Sigmoid colon (tissue), 7 donors: ENCODE measurements at places on chromosomes 2 and 18. TPM values are rescaled to one million over a fixed set of nuclear protein-coding genes. Genes with fewer than 3 reads are reported as not detected.

- H3K4me3 ChIP-seq, result no peak overlapping the region
- no peak overlapping the region for H3K27ac ChIP-seq
- H3K36me3 ChIP-seq, result peaks cover 9% of the 10 kb centered on the region
- no peaks in the 10 kb centered on the region for H3K27me3 ChIP-seq
Measured at GRCh38 chr18:33665187-33665586, 87.2 kb downstream of the ASXL3 start.

DNA sequence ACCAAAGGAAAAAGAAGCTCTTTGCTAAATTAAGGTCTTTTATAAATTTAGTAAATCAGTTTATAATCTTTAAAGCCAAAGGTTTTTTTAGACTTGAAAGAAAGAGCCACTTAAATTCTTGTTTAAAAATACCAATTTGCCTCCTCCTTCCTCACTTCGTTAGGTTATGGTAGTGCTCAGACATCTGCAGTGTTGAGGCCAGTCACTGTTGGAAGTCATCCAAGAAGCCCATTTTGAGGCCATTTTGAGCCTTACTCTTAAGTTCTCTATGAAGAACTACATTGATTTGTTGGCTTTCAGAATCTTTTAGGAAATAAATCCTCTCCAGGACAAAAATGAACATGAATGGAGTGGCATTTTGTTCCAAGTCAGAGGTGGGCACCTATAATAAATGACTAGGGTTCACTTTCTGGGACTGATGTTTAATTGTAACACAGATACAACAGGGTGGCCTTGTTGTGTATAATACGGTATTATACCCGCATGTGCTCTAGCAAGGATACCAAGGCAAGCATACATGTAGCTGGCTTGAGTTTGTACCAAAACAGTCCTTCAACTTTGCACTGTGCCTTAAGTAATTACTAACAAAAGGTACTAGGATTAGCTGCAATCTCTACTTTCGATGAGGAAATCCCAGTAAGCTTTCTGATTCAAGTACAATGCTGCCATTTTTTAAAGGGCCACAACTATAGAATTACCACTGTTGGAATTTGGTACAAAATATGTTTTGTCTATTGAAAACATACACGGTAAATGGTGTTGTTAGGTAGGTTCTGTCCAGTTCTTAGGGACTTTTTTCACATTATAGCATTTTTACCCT is 22.8 kb downstream of the SLC66A3 start:
- H3K4me1 ChIP-seq, result no peaks in the 10 kb centered on the region
- no peak for DNase-seq
- no peaks in the 10 kb centered on the region for H3K36me3 ChIP-seq
- no peaks in the 10 kb centered on the region for H3K27me3 ChIP-seq
- H3K4me3 ChIP-seq, result no peak overlapping the region

DNA sequence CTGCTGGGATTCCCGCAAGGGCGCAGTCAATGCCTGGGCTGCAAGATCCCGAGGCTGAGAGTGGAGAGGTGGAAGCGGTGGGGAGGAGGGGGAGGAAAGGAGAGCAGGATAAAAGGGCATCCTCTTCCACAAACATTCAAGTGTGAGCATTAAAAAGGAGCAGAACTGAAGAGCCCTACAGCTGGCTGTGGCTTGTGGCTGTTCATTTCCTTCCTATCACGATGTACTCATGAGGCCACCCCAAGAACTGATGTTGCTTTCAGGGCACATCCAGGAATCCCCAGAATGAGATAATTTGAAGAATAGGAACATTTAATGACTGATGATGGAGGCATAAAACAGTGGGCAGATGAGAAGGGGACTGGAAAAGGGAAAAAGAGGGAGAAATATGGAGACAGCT is 230.8 kb upstream of the SMIM21 start:
- no peaks in the 10 kb centered on the region for H3K36me3 ChIP-seq
- no peaks in the 10 kb centered on the region for H3K4me1 ChIP-seq
- no peak overlapping the region for H3K27ac ChIP-seq
- no peaks in the 10 kb centered on the region for H3K27me3 ChIP-seq
- H3K4me3 ChIP-seq, result no peak overlapping the region
- no peak for DNase-seq

- H3K4me3 ChIP-seq, result no peak overlapping the region
- DNase-seq, result no peak
- no peaks in the 10 kb centered on the region for H3K27me3 ChIP-seq
Measured at GRCh38 chr2:222076973-222077690, 221.7 kb downstream of the PAX3 start.

GRCh38 chr2:64114063-64114911 is 29.9 kb downstream of the PELI1 start:
- no peak overlapping the region for H3K27ac ChIP-seq
- H3K27me3 ChIP-seq, result no peaks in the 10 kb centered on the region
- no peak for DNase-seq
- H3K36me3 ChIP-seq, result no peaks in the 10 kb centered on the region
- no peak overlapping the region for H3K4me3 ChIP-seq

GRCh38 chr2:75375646-75376582 is 176.6 kb upstream of the TACR1 start:
- H3K4me3 ChIP-seq, result no peak overlapping the region
- H3K27me3 ChIP-seq, result no peaks in the 10 kb centered on the region
- no peaks in the 10 kb centered on the region for H3K4me1 ChIP-seq
- H3K27ac ChIP-seq, result no peak overlapping the region
- no peaks in the 10 kb centered on the region for H3K36me3 ChIP-seq

- no peaks in the 10 kb centered on the region for H3K27me3 ChIP-seq
- peaks cover 25% of the 10 kb centered on the region for H3K4me1 ChIP-seq
- no peak overlapping the region for H3K4me3 ChIP-seq
- DNase-seq, result no peak
- no peak overlapping the region for H3K27ac ChIP-seq
- no peaks in the 10 kb centered on the region for H3K36me3 ChIP-seq
Measured at GRCh38 chr2:36568516-36569246, 29.3 kb downstream of the FEZ2 start.

DNA sequence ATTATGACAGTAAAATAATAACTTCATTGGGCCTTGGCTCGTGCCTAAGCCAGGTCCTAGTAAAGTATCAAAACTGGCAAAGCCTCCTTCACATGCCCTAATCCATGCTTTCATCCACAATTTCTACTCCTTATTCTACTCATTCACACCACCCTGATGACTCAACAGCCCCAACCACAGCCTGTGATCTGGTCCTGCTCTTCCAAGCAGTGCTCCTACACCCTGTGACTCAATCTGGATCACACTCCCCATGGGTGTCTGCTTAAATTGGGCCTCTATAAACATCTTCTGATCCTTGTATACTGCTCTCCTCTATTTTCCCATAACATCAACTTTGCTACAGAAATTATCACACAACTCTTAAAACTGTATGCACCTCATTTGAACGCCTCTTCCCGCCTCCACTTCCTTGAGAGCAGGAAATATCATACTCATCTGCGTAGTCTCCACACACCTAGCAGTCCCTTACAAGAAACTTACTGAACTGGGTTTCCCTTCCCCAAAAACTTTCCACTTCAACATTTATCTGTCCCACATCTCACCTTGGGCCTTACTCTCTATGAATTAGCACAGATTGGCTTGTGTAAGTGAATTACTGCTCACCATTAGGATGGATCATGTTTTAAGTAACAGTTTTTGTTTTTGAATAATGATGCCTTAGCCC is 15.9 kb downstream of the GTF3C3 start:
- peaks cover 54% of the 10 kb centered on the region for H3K36me3 ChIP-seq
- H3K4me3 ChIP-seq, result no peak overlapping the region
- no peaks in the 10 kb centered on the region for H3K27me3 ChIP-seq
- H3K4me1 ChIP-seq, result no peaks in the 10 kb centered on the region
- DNase-seq, result no peak

DNA sequence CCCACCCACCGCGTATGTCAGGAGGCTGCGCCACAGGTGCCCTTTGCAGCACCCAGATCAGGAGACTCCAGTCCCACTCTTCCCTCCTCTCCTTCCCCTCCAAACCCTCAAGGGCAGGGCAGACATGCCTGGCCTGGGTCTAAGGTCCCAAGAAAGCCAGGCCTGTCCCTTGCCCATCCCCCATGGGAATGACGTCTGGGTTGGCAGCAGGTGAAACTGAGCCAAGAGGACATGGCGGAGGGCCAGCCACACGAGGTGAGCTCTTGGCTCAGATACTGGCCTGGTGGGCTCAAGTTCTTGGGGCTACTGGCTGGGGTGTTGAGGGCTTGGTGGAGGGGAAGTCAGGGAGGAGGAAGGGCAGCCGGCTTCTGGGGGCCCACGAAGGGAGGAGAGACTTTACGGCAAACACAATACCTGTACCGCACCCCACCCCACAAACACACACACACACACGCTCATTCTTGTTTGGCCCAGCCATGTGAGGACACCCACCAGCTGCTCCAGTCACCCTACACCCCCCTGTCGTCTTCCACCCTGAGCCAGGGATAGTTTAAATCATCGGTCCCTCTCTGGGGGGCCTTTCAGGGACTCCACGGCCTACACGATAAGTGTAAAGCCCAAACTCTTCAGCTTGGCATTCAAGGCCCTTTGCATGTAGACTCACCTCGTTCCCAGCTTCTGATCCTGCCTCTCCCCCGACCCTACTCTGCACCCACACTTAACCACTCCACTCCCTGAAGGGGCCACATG is 24.1 kb upstream of the TNS1 start:
- no peaks in the 10 kb centered on the region for H3K36me3 ChIP-seq
- H3K4me1 ChIP-seq, result peaks cover 5% of the 10 kb centered on the region
- H3K4me3 ChIP-seq, result no peak overlapping the region
- DNase-seq, result peak; percentile 67

DNA sequence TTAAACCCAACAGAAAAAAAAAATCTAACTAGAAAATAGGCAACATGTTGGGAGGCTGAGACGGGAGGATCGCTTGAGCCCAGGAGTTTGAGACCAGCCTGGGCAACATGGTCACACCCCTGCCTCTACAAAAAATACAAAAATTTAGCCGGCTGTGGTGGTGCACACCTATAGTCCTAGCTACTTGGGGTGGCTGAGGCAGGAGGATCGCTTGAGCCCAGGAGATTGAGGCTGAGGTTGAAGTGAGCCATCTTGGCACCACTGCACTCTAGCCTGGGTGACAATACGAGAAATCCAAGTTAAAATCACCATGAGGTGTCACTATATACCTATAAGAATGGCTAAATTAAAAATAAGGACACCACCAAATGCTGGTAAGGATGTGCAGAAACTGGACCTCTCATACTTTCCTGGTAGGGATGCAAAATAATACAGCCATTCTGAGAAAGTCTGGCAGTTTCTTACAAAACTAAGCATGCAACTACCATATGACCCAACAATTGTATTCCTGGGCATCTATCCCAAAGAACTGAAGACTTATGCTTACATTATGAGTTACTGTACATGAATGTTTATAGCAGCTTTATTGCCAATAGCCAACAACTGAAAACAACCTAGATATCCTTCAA is 2.2 kb downstream of the SEPTIN10 start:
- DNase-seq, result no peak
- peak overlapping the region; percentile 93 for H3K27ac ChIP-seq
- peaks cover 65% of the 10 kb centered on the region for H3K4me1 ChIP-seq
- H3K36me3 ChIP-seq, result no peaks in the 10 kb centered on the region

DNA sequence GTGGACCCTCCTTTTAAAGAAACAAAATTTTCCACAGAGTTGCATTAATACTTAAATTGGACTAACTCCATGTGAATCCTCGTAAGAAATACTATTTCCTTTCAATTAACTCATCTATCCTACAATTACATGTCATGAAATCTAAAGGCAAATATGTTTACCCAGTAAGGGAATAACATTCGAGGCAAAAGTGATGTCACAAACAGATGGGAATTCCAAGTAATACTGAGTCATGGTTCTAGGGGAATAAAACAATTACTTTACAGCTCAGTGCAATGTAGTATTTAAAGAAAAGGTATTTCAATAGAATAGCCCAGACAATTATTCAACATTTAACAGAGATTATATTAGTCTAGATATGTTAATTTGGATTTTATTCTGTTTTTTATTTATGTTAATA is 205.8 kb downstream of the ZNF385B start:
- no peaks in the 10 kb centered on the region for H3K4me1 ChIP-seq
- no peaks in the 10 kb centered on the region for H3K27me3 ChIP-seq
- no peaks in the 10 kb centered on the region for H3K36me3 ChIP-seq
- H3K27ac ChIP-seq, result no peak overlapping the region

- no peak overlapping the region for H3K4me3 ChIP-seq
- H3K27ac ChIP-seq, result no peak overlapping the region
- no peaks in the 10 kb centered on the region for H3K4me1 ChIP-seq
- no peaks in the 10 kb centered on the region for H3K27me3 ChIP-seq
Measured at GRCh38 chr2:228433721-228434120, 252.2 kb upstream of the SPHKAP start.

- no peak overlapping the region for H3K27ac ChIP-seq
- H3K36me3 ChIP-seq, result no peaks in the 10 kb centered on the region
- H3K27me3 ChIP-seq, result no peaks in the 10 kb centered on the region
- peaks cover 14% of the 10 kb centered on the region for H3K4me1 ChIP-seq
- DNase-seq, result no peak
Measured at GRCh38 chr2:216344206-216344949, 27.9 kb downstream of the MARCHF4 start.

DNA sequence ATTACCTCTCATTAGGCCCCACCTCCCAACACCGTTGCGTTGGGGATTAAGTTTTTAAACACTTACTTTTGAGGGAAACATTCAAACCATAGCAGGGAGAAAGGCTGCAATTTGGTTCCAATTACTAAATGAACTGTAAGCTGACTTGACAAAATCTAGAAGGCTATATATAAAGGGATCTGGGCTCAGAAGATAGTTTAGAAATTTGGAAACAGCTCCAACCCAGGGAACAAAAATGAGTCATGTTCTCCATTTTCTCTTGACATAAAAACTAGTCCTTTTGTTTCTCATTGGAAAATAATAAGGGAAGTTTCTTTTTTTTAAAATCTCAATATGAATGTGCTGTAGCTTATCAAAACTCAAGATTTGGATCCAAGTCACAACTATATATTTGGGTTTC is 17.5 kb downstream of the MOGAT1 start:
- no peak overlapping the region for H3K27ac ChIP-seq
- H3K4me1 ChIP-seq, result no peaks in the 10 kb centered on the region
- no peak for DNase-seq

- H3K27me3 ChIP-seq, result no peaks in the 10 kb centered on the region
- DNase-seq, result no peak
- no peaks in the 10 kb centered on the region for H3K36me3 ChIP-seq
- H3K27ac ChIP-seq, result no peak overlapping the region
- H3K4me3 ChIP-seq, result no peak overlapping the region
- no peaks in the 10 kb centered on the region for H3K4me1 ChIP-seq
Measured at GRCh38 chr2:252001-252602, 11.7 kb downstream of the SH3YL1 start.

DNA sequence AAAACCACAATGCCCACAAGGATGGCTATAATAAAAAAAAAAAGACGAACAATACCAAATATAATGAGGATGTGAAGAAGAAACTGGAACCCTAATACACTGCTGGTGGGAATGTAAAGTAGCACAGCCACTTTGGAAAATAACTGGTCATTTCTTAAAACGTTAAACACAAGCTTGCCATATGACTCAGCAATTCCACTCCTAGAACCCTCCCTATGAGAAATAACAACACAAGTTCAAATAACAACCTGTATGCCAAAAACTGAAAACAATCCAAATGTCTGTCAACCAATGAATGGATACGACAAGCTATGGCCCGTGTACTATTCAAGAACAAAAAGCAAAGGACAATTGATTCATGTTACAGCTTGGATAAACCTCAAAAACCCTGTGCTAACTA is 7.0 kb upstream of the ALPK2 start:
- H3K4me1 ChIP-seq, result no peaks in the 10 kb centered on the region
- no peak overlapping the region for H3K27ac ChIP-seq
- no peaks in the 10 kb centered on the region for H3K36me3 ChIP-seq
- H3K4me3 ChIP-seq, result no peak overlapping the region
- no peaks in the 10 kb centered on the region for H3K27me3 ChIP-seq

FOXD4L1 gene
- total RNA-seq, result 1.1 TPM

AQP12A gene
- not detected for total RNA-seq

NCOA1 gene
- total RNA-seq, result 61.7 TPM

POTEI gene
- not detected for total RNA-seq
